ENCODE measurements at places on chromosomes 7 and 10.
A peak's percentile ranks its signal among the peaks of the same experiment; 100 is the strongest.

- no peak for DNase-seq
These were observed 549.4 kb downstream of the SORCS1 start for GRCh38 chr10:106615081-106615480.

- DNase-seq: no peak
These were observed 4.6 kb downstream of the MGAM start for GRCh38 chr7:142000244-142000643.

DNA sequence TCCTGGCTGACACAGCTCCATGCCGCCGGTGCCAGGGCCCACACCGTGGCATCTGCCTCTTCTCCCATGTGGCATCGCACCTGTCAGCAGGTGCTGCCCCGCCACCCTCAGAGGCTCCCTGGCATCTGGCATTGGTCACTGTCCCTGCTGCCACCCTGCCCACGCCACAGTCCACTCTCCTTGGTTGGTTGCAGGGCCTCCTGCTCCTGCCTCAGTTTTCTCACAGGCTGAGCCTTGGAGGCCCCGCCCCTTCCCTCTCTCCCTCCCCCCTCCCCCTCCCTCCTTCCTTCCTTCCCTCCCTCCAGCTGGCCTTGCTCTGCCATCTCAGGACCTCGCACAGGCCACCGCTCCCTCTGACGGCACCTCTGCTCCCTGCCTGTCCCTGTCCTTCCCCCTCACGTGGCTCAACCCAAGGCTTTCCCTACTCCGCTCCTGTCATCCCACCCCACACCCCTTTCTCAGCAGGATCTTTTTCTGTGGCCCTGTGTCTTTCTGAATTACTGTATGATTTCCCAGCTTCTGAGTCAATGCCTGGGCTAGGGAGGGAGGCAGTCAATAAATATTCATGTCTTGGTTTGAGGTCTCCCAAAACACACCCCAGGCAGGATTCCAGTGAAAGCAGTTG is 87.4 kb downstream of the INPP5A start:
- DNase-seq: no peak

- no peak for DNase-seq
These were observed 19.8 kb upstream of the ALOX5 start for GRCh38 chr10:45354261-45354660.

- no peak for DNase-seq
These were observed 138.3 kb upstream of the NAMPT start for GRCh38 chr7:106423111-106423510.

GRCh38 chr7:33109005-33109757 is at the start of gene RP9:
Gene RP9 (minus strand): TSS chr7:33109404. CDS start chr7:33109372, 32 bp downstream.
- peak; percentile 82 for DNase-seq

DNA sequence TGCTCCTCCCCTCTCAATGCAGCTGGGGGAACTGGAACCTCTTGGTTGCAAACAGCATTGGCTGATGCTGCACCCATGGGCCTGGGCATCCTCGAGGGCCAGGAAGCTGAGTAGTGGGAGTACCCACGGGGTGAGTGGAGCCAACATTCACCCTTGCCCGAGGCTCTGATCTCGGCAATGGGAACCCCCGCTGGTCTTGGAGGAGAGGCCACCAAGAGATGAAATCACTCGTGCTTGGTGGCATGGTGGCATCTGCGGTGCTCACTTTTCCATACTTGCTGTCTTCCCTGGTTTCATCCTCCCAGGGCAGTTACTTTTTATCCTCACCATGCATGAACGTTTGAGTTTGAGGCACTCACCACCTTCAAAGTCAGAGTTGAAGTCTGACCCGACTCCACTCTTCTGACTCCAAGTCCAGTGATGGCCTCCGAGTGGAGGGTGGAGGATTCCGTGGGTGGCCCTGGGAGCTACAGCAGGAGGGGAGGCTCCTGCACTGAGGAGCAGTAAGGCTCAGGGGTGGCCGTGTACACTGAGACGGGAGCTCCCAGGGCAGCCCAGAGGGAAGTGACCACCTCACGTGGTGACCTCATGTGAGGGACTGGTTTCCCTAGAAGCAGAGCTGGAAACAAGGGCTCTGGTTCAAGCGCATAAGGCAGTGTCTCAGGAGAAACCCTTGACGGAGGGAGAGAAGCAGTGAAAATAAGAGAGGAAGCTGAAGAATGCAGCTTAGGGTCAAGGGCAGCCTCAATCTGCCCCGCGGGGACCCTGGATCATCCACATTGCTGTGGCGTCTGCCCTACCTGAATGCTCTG is 349.1 kb downstream of the TCERG1L start:
- DNase-seq: no peak

- DNase-seq: no peak
These were observed 29.7 kb downstream of the EBF3 start for GRCh38 chr10:129934196-129934925.

DNA sequence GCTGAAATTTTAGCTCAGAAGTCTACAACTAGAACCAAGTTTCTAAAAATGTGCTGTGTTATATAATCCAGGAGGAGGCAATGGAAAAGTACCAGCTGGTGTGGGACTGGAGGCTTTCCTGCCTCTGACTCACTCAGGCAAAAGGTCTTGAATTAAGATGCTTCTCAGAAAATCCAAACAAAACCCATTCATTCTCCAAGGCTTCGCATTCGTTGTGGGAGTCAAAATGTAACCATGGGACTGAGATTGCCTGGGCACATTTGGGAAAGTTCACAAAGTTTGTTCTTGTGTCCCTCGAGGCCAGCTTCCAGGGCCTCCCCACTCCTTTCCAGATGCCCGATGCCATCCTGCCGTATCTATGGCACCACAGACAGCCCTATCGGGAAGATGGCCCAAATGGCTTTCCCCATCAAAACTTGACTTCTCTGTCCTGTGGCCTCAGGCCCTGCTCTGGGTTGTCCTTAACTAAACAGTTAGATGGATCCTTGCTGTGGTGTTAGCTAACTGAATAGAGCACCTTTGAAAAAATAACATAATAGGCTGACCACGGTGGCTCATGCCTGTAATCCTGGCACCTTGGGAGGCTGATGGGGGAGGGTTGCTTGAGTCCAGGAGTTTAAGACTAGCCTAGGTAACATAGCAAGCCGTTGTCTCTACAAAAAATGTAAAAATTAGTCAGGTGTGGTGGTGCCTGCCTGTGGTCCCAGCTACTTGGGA is 180.5 kb downstream of the PFKFB3 start:
- no peak for DNase-seq

DNA sequence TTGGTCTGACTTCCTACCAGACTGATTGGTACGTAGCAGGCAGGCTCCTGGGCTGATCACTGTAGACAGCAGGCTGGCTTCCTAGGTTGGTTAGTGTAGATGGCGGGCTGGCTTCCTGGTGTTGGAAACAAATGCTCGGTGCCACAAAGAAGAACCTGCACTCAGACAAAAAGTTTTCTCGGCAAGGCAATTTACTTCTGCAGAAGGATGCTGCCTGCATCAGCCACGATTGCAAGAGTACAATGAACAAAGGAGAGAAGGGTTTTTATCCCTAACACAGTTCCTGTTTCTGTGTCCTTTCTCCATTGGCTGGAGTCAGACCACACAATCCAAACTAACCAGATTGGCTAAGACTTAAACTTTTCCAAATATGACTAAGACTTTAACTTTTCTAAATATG is 123.6 kb upstream of the PPP2R2D start:
- no peak for DNase-seq

- no peak for DNase-seq
These were observed 428.1 kb downstream of the CNTNAP2 start for GRCh38 chr7:146544748-146545147.

- DNase-seq: peak; percentile 64
These were observed 182.0 kb downstream of the RPS24 start for GRCh38 chr10:78215645-78216044.

GRCh38 chr7:88116235-88116795 is 103.5 kb downstream of the SRI start:
- no peak for DNase-seq

GRCh38 chr7:97272237-97272975 is 154.9 kb downstream of the SDHAF3 start:
- no peak for DNase-seq

DNA sequence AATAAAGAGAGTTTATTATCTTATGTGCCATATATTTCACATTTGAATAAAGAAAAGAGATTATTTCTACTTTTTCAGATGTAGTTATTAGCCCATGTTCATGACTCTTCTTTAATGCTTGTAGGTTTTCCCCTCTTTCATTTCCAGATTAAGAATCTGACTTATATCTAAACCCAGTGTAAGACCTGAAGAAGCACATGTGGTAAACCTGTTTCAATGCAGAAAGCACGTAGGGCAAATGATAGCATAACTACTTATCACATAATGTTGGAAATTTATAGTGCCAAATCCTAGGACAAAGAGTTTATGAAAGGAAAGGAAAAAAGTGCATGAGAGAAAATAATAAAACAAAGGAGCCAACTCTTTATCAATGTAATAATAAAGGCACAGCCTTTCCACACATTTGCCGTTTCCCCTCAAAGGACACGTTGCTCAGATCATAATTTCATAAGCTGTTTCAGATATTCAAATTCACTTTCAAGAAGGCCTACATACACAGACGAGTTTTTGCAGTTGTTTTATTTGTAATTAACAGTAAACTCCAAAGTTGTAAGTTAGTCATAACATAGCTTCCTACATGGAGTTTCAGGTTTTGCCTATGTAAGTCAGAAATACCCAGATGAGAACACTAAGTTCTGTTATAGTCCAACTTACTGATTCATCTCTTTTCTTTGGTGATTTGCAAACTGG is 88.8 kb upstream of the MDFIC start:
- no peak for DNase-seq

DNA sequence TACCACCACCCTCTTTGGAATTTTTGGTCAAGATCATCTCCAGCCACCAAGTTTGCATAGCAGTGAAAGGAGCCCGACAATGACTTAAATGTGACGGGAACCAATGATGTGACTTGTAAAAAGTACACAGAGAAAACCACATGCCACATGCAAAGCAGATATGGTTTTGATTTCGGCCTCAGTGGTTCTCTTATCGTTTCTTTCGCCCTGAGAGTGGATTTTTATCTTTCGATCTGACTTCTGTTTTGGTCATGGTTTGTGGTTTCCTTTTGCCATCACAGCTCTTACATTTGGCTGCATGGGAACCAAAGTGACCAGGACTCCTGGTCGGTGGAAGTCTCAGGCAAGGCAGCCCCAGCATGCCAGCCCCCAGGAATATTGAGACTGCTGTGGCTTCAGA is 31.5 kb downstream of the TCF7L2 start:
- peak; percentile 39 for DNase-seq

DNA sequence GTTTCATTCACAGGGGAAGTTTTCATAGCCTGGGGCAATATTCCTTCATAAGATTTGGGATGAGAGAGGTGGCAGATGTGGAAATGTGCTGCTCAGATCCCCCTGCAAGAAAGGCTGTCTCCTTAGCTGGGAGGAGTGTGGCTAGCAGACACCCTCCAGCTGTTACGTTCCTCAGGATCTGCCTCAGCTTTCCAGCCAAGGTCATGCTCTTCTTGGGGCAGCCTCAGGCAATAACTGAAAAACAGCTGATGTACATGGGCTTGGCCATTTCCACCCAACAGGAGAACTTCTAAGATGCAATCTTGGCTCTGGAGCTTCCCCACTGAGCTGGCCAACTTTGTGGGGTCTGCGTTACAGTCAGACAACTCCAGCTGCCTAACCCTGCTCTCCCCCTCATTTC is 51.3 kb upstream of the SEPTIN7 start:
- no peak for DNase-seq

DNA sequence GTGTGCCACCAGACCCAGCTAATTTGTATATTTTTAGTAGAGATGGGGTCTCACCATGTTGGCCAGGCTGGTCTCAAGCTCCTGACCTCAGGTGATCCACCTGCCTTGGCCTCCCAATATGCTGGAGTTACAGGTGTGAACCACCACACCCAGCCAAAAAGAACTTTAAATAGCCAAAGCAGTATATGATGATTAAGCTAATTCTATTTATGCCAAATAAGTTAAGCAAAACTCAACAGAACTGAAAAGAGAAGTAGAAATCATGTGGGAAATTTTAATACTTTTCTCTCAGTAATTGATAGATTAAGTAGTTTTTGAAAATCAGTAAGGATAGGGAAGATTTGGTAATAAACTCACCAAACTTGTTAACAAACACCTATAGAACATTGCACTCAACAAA is 24.5 kb upstream of the RHEB start:
- DNase-seq: no peak

DNA sequence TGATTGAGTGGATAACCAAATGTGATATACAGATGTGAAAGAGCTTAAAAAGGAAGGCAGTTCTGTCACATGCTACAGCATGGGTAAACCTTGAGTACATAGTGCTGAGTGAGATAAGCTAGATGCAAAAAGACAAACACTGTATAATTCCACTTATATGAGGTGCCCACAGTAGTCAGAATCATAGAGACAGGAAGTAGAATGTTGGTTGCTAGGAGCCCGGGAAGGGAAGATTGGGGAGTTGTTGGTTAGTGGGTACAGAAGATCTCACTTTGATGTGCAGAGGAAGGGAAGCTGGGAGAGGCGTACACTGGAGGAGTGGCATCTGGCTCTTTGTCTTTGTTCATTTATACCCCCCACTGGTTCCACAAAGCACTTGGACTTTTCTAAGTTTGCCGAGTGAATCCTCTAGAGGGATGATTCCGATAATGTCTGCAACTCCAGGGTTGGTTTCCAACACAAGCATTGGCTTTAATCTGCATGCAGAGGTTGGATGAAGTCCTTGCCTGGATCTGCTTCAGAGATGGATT is 39.5 kb downstream of the TSPAN14 start:
- peak; percentile 52 for DNase-seq
